ENCODE measurements at places on chromosomes 1 and 21.

DNA sequence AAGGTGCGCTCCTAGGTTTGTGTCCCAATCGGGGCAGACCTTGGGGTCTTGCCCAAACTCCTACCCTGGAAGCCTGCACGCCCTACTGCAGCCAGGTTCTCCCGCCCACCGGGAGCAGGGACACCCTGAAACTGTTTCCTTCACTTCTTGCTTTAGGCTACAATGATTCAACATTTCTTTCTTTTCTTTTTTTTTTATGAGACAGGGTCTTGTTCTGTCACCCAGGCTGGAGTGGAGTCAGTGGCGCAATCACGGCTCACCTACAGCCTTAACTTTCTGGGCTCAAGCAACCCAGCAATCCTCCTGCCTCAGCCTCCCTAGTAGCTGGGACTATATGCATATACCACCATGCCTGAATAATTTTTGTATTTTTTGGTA, 75.8 kb downstream of the ITPKB start:
- no peak for DNase-seq

DNA sequence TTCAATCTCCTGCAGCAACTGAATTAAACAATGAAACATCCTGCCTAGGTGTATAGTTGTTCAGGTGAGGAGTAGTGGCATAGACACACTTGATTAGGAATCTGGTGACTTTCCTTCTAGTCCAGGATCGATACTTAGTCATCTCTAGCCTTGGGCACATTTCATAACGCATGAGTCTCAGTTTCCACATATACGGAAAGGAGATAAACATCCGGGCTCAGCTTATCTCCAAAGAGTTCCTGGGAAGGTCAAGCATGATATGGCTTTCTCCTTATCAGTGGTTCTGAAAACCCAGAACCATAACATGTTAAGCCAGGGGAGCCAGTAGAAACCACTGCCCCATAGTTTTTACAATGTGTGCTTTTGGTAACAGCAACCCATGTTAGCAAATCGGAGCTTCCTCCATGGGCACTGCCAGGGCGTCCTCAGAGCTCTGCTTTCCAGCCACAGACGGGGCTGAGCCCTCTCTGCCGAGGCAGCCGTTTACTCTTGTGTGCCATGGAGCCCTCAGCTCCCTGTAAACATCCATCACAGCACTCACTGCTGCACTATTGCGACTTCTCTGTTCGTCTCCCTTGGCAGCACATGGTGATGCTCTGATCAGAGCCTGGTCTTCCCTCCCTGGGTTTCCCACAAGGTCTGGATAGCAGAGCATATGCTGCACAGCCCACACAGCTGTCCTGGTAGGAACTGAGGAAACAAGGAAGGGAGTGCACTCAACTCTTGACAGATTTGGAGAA, 34.6 kb downstream of the RUNX1 start:
- no peak for DNase-seq

DNA sequence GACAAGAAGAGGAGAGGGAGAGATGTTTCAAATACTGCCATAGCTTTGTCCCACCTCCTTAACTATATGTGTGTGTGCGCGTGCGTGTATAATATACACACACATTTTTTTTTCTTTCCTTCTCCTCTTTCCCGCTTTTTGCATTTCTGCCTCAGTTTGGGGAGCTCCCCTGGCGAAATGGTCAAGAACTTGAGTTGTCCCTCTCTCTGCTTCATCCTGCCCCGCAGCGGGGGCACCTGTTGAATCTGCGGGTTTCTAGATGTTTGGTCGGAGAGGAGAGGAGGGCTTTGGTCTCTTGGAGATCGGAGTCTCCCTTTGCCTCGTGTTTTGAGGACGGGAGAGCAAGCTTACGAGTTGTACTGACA, 504 bp downstream of the SCCPDH start:
- DNase-seq: peak; percentile 61

GRCh38 chr1:12661606-12662219, 17.8 kb downstream of the AADACL4 start:
- no peak for DNase-seq

DNA sequence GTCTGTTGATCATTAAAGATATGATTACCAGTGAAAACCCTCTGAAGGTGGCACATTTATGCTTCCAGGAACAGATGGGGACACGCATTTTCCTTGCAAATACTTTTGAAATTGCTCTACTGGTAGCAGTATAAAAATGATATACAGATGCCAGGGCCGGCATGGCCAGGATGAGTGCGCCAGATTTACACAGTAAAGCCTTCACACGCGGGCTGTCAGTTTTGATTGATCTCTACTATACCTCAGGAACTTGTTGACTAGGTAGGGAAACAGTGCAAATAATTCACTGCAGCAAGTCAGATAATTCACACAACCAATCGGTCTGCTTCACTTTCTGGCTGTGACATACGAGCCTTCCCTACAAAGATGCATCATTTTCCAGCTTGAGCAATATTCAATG, 123.2 kb upstream of the BARHL2 start:
- no peak for DNase-seq

DNA sequence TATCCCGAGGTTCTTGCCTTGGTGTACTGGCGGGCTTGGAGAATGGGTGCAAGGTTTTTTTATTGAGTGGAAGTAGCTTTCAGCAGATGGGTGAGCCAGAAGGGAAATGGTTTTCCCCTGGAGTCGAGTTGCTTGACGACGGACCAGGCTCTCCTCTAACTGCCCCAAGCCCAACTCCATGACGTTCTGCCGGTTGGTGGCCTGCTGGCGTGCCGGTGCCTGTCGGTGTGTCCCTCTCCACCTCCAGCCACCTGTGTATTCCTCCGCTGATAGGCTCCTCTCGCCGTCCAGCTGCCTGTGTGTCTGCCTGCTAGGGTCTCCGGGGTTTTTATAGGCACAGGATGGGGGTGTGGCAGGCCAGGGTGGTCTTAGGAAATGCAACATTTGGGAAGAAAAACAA, 34.3 kb upstream of the PTGFRN start:
- no peak for DNase-seq

DNA sequence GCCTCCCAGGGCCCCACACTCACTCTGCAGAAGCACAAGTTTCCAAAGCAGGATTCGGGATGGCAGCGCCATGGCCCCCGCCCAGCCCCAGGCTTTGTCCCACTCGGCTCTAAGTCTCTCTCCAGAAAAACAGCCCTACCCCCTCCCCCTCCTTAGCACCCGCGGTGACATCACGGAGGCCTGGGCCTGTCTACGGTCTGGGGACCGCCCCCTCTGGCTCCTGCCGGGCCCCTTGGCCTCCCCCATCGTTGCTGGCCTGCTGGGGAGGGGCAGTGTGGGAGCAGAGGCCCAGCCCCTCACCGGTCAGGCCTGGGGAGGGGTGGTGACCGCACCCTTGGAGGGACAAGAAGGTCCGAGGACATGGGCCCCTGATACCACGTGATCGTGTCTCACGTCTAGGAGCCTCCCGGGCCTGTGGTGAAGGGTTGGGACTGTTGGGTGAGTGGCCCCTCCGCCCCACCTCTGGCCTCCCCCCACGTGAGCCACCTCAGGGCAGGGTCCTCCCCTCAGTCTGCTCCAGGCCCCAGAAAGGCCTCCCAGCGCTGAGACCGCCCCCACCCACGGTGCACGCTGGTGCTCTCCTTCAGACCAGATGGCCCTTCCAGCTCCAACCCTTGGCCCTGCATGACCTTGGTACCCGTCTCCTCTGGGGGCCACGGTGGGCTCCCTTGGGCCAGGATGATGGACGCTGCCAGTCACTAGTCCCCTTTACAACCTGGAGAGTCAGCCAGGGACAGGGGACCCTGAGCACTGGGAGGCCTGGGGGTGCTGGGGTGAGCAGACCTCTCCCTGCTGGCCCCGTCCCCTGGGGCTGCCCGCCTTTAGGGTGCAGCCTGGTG, at the start of gene MXRA8:
Gene MXRA8 (minus strand): TSS at position 123 of the 839 bp plus-strand sequence. CDS start 51 bp downstream, at position 72.
- DNase-seq: peak; percentile 69

- DNase-seq: no peak
These were observed 7.4 kb downstream of the USP48 start for GRCh38 chr1:21775550-21775914.

DNA sequence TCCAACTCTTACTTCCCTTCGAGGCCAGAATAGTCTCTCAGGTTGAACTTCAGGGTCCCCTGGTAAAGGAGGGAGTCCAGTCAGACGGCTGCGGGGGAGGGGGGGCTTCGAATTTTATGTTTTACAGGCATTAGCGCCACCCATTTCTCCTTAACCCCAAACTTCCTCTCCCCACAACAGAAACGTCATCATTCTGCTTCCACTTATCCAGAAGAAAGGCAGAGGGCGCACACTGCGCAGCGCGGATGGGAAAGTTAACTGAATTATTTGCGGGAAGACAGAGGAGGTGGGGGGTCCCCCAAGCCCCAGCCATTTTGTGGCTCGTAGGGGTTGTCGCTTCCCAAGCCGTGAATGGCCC, 529 bp upstream of the PRMT2 start:
- DNase-seq: peak; percentile 93

DNA sequence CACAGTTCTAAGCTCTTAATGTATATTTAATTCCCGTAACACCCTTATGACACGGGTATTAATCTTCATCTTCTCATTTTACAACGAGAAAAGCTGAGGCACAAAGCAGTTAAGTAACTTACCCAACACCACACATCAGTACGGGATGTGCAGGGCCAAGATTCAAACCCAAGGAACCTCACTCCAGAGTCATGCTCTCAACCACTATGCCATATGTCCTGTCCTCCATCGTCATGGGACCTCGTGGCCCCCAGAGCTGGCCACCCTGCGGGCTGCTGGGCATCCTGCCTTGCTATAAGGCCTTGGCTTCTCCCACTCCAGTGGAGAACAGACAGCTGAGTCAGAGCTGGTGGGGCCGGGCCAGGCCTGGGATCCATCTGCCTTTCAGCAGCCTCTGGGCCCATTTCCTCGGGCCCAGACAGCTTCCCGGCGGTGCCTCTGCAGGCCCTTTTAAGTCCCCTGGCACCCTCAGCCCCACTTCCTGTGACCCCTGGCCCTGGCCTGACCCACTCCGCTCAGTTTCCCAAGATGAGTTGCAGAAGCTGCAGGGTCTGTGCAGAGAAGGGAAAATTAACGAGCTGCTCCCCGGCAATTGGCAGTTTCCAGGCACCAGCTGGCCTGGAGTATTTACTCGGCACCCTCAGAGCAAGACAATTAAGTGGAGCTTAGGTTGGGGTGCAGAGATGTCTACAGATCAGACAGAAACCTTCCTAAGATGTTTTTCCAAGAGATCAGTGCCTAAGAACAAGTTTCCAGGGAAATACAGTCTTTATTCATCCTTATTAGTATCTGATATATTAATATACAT, 98.2 kb downstream of the EPHB2 start:
- DNase-seq: no peak

DNA sequence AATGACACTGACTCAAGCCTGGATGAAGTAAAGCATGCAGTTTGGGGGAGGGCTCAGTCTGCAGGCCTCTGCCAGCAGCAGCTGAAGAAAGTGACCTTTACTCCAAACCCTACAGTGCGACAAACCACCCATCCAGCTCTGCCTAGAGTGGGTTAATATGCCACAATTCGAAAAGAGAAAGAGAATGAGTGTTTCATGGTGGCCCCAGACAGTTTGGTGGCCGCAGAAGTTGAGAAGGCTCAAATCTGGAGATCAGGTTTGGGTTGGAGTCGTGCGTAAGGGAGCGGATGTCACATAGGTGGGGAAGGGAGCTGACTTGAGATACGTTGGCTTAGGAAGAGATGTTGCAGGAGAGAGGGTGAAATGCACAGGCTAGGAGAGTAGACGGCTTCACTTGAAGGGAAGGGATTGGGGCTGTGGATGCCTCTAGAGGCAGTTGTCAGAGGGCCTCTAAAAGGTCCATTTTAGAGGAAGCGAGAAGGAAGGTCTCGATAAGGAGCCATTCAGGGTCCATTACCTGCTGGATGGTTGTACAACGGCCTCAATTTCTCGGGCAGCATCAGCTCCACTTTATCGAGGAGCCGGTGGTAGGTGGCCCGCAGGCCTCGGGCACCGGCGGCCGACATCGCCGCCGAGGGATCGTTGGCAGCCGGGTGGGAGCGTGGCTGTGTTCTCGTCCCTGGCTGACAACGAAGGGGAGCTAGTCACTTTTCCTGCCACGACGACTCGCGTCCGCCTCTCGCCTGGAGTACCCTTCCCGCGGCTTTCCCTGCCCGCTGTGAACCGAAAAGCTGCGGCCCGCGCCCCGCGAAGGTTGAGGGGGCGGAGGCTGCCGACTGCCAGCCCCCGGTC, 1.0 kb upstream of the DCAF6 start:
- DNase-seq: no peak

DNA sequence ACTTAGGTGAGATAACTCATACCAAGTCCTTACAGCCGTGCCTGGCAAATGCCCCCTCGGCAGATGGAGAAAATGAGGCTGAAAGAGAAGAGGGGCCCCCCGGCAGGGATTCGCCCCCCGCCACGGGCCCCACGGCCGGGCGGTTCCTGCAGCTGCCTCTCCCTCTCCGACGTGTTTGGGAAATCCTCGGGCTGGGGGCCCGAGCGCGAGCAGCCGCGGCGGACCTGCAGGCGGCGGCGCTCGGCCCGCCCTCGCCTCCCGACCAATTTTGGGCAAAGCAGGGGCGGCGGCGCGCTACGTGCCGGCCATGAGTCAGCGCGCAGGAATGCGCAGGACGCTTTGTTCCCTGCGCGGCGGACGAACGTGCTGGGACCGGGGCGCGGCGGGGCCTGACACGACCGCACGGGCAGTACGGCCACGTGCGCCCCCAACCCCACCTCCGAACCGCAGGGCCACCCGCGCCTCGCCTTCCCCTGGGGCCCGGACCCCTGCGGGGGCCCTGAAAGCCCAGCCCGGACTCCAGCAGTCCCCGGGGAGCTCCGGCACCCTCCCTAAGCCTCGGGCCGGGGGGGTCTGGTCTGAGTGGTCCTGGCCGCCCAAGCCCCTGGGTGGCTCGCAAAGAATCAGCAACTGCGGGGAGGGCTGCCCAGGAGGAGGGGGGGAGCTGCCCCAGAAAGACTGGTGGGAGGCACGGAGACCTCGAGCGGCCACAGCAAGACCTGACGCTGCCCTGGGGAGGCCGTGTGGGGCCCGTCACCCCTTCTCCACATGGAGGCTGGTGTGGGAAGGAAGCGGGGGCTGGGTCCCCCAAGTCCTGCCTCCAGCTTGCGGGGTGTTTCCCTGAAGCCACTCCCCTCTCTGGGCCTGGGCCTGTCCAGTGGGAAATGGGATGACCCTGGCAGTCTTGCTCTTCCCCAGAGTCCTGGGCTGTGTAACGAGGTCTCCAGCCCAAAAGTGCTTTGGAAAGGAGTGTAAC, 11.9 kb upstream of the EDN2 start:
- DNase-seq: peak; percentile 80

DNA sequence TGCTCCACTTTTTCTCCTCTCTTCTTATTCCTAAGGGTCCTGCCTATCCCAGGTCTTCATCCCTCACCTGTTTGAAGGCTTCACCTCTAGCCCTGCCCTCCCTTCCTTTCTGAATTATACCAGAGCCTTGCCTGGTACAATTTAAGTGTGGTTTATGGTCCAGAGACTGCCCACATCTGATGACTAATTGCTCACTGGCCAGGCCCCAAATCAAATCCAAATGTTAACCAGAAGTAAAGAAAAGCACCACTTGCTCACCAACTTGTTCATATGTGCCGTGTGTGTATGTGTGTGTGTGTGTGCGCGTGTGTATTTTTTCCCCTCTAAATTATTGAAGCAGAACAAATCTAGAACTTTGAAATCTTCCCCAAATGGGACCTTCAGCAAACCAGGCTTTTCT, 26.4 kb downstream of the MYOM3 start:
- DNase-seq: no peak

- no peak for DNase-seq
These were observed 34.0 kb downstream of the FH start for GRCh38 chr1:241485554-241485992.

GRCh38 chr1:21661886-21662285, 7.3 kb downstream of the RAP1GAP start:
- DNase-seq: no peak

GRCh38 chr1:86409416-86410021, 13.4 kb upstream of the ODF2L start:
- no peak for DNase-seq

- no peak for DNase-seq
These were observed 25.9 kb downstream of the PCBP3 start for GRCh38 chr21:45669382-45669781.

- no peak for DNase-seq
These were observed 210.6 kb upstream of the HOOK1 start for GRCh38 chr1:59604191-59604590.

All from left kidney (tissue), 8 donors.